ENCODE measurements at places on chromosomes 5 and 9.
A peak's percentile ranks its signal among the peaks of the same experiment; 100 is the strongest.

DNA sequence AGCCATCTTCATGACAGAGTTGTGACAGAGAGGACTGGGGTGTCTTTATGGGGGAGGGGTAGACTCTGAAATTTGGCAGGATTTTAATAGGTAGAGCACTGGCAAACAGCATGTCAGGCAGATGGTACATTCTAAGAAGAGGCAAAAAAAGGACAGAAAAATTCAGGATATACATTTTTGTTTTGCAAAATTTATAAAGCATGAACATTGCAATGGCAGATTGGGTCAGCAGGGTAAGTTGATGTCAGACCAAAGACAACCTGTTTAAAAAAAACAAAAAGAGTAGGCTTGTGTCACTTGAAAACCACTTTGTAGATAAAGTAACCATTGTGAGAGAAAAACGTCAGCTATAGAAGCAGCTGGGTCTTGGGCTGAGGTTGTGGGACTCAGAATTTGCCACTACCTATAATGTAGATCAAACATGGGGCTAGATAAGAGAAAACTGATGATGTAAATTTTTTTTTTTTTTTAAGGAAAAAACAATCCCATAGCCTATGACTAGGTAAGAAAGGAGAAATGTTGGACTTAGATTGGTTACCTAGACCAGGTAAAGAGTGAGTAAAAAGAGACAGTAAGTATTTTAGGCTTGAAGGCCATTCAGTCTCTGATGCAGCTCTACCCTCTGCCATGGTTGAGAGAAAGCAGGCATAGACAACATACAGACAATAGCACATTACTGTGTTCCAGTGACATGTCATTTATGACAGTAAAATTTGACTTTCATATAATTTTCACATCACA is 8.3 kb downstream of the CAMK4 start:
- DNase-seq, result peak; percentile 64

DNA sequence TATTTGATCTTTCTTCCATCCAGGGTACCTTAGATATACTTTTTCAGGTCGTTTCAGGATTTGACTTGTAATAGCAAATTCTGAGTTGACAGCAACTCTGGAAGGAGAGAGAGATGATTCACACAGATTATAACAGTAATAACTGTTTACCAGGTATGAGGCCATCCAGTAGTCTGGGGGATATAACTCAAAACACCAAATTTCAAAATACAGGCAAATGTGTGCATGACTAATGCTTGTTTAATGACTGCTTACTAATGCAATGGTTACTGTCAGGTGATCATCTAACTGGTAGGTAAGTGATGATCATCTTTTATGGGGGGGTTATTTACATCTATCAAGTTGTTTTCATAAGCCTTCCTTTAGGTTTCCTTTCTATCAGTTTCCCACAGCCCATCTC is 412.3 kb downstream of the MAT2B start:
- no peak for DNase-seq

DNA sequence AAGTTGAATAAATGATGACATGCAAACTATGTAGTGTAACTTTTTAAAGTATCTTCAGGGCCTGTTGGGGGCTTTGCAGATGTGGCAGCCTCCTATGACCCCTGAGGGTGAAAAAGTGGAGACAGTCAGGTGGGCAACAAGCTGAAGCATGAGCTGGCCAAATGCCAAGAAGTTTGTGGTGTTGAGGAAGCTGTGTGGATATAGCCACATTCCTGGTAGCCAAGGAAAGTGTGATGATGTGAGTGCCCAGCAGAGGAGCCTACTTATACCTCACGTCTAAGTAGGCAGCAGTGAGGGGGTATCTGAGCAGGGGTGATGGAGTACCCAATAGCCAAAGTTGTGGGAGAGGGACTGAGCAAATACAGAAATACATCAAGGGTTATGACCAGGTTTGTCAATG is 621.2 kb upstream of the CDH6 start:
- no peak for DNase-seq

DNA sequence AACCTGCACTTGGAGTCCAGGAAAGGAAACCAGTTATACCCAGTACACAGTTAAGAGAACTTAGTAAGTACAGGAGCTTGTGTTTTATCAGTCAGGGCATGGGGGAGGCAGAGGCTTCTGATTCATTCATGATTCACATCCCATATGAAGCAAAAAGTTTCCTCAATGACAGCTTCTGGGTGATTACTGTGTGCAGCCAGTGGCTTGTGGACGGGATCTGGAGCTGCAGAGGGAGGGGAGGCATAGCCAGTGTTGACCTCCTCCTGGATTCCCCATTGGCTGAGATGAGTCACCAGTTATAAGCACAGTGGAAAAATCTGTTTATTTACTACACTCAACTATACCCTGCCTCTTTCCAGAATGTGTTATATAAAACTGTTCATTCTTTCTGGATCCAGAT is 17.7 kb downstream of the IL31RA start:
- no peak for DNase-seq

- DNase-seq, result no peak
These were observed 233.6 kb upstream of the SLC24A2 start for GRCh38 chr9:20022410-20022809.

All from NCI-H1694 treated with DMSO at 0.1 percent for 48 hours (cell line).